ENCODE measurements at places on chromosomes 2 and 18.

DNA sequence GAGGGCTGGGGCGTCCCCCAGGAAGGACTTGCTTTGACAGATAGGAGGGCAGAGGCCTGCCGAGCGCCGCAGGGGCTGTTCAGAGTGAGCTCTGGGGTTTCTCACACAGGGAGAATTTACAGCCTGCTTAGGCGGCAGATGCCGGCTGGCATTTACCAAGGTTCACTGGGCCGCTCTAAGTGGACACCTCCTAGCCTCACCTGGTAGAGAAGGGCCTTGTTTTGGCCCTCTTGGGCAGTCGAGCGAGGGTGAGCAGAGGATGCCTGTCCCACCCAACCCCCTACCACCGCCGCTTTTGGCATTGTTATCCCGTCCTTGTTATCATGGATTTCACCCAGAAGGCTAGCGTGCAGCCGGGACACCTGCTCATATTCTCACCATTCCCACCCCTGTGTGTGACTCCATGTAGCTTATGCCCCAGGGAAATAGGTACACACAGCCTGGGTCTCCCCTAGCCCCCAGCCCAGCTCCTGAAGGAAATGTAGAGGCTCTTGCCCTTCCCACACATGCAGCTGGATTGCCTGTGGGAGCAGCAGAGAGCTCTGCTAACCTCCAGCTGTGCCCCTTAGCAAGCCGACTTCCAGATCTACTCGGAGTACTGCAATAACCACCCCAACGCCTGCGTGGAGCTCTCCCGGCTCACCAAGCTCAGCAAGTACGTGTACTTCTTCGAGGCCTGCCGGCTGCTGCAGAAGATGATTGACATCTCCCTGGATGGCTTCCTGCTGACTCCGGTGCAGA, 52.4 kb downstream of the FAM168B start:
- no peak for DNase-seq

- DNase-seq = no peak
Observed at GRCh38 chr2:12262681-12263436, 453.9 kb upstream of the TRIB2 start.

- no peak for DNase-seq
Observed at GRCh38 chr2:102848366-102848839, 86.6 kb downstream of the TMEM182 start.

- DNase-seq = no peak
Observed at GRCh38 chr2:11090187-11090586, 65.1 kb upstream of the SLC66A3 start.

- peak; percentile 8 for DNase-seq
Observed at GRCh38 chr2:198639580-198639979, 818.2 kb downstream of the SATB2 start.

DNA sequence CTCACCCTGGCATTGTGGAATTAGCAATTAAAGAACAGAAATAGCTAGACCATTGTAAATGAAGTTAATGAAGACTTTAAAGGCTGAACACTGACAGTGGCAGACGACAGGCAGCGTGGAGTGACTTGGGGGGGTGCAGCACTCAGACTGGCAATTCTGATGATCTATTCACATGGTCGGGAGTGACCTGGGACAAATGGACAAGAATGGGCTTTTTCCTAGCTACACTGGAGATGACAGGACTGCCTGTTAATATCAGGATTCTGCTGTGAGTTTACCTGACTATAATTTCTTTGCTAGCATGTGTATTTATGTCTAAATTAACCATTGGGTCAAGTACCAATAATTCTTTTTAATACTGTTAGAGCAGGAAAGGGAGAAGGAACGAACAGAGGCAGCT, 199.6 kb downstream of the FBXO15 start:
- no peak for DNase-seq

DNA sequence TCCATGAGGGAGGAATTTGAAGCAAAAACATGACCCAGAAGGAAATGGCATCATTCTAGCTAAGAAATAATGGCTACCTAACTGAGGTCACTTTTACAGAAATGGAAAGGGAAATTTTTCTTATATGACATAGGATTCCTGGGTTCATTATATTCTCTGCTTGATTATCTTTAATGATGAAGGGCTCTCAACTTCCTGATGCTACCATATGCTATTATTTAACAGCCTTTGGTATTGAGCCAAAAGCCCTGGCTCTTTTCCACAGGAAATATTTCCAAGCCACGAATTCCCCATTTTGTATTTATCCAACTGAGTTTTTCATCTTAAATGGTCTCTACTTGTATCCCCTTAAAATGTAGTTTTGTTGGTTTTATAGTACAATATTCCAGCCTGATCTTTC, 63.2 kb upstream of the NPAS2 start:
- DNase-seq = no peak

DNA sequence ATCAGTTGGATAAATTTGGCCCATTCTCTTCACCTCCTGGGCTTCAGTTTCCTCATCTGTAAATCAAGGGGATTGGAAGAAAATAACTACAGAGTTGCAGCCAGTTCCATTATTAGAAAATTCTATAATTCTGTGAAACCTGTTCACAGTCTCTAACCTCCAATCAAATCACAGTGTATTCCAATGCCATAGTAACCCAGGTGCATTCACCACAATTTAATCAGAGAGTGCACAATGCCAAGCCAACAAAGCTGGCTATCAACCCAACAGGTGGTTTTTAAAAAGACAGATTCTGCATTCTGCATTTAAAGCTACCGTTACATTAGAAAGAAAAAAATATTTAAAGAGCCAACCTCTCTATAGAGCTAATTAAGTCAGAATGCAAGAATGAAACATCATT, 308.6 kb downstream of the RNF144A start:
- DNase-seq = no peak

- no peak for DNase-seq
Observed at GRCh38 chr2:173884025-173884802, 81.0 kb downstream of the SP3 start.

DNA sequence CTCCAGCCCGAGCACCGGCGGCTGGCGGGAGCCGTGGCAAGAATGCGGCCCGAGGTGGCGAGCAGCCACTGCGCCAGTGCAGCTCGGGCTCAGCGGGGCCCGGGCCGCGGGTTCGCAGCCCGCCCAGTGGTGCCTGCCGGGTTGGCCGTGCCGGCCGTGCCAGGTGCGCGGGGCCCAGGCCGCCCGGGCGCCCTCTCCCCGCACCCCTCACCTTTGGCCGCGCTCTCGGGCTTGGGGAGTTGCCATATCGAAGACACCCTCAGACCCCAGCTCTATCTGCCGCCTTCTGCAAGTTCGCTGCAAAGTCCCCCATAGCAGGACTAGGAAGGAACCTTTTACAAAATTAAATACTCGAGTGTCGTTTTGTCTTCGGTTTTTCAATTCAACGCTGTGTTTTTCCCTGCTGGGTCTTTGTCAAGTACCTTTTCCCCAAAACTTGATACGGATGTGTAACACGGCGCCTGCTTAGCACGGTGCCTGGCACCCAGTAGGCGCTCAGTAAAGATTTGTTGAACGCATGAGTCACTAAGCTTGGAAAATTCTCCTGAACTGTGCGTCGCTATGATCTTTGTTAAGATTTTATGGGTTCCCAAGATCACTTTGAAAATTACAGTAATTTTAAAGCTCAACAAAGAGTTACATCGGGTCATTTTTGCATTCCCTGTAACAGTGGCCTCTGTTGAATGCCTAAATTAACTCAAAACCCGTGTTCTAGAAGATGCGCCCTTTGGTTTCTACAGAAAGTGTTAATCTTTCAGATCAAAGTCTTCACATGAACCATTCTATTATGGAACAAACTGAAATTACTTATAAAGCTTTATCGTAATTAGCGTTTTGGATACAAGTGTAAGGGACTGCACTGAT, 750 bp downstream of the STRADB start:
- no peak for DNase-seq

- DNase-seq = no peak
Observed at GRCh38 chr18:5253910-5254309, 41.6 kb downstream of the ZBTB14 start.

DNA sequence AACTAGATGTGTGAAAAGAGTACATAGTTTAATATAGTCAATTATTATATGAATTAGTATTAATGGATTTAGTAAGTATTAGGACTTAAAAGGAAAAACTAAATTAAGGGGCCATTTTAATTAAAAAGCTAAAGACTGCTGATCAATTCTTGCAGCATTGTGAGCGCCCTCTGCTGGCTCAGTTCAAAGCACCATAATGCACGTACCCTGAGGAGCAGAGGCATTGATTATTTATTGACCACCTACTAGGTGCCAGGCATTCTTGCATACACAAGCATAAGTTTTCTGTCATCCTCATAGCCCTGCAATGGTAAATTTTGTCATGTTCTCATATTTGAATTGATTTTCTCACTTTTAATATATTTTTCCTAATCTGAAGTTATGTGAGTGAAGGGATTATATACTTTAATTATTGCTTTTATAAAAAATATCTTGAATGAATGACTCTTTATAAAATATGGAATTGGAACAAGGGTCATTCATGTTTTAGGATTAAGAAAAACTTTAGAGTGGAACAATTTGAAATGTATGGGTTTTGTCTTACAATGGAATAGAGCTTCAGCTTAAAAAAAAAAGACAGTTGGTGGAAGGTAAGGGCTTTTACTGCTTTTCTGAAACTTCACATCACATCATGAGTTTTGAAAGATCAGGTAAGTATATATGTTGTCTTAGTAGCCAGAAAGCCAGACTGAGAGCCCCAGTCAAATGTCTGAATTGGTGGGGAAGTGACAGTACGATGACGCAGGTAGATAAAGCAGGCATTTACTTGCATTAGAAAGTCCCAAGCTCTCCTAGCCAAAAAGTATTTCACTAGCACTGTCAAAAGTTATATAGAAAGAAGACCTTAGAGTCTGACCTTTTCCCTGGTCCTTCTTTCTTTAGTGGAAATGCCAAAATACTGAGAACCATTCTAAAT, 9.7 kb downstream of the ITGA4 start:
- no peak for DNase-seq

- no peak for DNase-seq
Observed at GRCh38 chr2:231223458-231223976, 25.1 kb downstream of the ARMC9 start.

GRCh38 chr2:171004363-171004762, 75.3 kb downstream of the GORASP2 start:
- no peak for DNase-seq

GRCh38 chr2:119236796-119237195, 13.2 kb downstream of the STEAP3 start:
- no peak for DNase-seq

DNA sequence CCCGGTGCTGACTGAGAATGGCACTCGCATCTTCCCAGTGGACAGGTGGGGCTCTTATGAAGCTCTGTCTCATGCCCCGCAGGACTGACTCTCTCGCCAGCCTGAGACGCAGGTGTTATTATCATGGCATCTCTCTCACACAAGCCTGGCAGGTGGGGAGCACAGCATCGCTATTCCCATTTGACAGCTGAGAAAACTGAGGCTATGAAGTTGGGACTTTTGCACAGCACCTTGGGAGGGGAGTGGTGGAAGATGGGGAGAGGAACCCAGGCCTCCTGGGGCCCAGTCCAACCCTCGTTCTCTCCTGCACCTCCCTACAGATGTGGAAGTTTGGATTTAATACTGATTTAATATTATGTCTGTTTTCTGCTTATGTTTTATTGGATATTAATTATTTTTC, 9.0 kb upstream of the NTSR2 start:
- DNase-seq = no peak

All from AG09309 (cell line).